ENCODE measurements at places on chromosomes 7 and 10.
A peak's percentile ranks its signal among the peaks of the same experiment; 100 is the strongest.

DNA sequence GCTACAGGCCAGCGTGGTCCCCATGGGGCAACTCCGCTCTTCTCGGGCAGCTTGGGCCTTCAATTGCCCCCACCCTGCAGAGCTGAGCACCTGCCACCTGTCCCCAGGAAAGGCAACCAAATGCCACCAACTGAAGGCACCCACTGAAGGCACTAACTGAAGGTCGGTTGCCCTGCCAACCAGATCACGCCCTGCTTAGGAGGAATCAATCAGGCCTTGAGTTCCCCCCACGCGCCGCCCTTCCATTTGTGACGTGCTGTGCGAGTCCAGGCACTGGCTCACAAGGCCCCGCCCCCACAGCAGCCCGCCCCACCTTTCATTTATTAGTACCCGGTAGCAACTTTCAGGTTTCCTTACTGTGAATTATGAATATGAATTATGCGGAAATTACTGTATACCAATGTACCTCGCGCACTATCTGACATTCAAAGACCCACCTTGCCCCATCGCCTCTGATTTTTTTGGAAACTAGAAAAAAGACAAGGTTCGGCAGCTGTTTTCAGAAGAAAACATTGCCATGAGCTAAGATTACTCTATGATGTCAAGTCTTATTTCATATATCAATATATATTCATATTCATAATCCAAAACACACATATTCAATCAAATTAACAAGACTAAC, 83.6 kb upstream of the ABI1 start:
- no peak for DNase-seq

- DNase-seq = no peak
Observed at GRCh38 chr10:77711683-77712049, 74.1 kb upstream of the KCNMA1 start.

- DNase-seq = no peak
Observed at GRCh38 chr10:132418527-132419416, 21.8 kb downstream of the PWWP2B start.

GRCh38 chr10:99430116-99430450, 341 bp downstream of the GOT1 start:
- DNase-seq = no peak

DNA sequence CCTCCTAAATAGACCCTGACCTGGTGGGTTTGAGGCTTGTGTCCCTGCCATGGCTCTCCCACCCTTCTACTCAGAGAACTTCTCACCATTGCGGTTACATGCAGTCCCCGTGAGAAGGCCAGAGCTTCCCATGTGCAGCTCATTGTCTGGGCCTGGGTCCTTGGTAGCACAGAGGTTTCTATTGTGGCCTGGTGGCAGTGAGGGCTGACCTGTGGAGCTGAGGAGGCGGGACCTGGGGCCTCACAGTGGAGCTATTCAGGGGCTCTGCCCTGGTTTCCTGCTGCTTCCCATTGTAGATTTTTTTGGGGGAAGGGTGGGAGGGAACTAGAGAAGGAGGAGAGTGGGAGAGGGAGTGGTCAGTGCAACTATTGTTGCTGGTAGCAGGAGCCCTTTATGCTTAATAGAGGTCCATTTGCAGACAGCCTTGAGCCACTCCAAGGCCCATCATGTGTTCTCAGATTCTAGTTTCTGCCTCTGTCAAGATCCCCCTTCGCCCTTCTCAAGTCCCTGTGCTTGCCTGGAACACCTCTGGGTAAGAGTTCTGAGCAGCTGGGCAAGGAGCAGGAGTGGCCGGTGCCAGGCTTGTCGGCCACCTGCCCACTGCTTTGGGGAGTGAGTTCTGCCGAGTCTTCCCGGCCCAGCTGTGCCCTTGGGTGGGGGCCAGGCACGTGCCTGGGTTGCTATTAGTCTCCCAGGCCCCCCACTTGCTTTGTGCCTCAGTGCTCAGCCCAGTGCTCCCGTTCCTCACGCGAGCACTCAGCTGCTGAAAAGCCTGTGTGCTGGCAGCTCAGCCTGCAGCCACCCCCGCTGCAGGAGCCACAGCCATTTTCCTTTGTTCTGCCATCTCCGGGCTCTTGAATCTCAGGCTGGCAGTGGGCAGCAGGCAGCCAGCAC, 10.7 kb downstream of the TSPAN14 start:
- DNase-seq = peak; percentile 58

GRCh38 chr7:47102331-47102841, 479.5 kb downstream of the TNS3 start:
- DNase-seq = no peak

DNA sequence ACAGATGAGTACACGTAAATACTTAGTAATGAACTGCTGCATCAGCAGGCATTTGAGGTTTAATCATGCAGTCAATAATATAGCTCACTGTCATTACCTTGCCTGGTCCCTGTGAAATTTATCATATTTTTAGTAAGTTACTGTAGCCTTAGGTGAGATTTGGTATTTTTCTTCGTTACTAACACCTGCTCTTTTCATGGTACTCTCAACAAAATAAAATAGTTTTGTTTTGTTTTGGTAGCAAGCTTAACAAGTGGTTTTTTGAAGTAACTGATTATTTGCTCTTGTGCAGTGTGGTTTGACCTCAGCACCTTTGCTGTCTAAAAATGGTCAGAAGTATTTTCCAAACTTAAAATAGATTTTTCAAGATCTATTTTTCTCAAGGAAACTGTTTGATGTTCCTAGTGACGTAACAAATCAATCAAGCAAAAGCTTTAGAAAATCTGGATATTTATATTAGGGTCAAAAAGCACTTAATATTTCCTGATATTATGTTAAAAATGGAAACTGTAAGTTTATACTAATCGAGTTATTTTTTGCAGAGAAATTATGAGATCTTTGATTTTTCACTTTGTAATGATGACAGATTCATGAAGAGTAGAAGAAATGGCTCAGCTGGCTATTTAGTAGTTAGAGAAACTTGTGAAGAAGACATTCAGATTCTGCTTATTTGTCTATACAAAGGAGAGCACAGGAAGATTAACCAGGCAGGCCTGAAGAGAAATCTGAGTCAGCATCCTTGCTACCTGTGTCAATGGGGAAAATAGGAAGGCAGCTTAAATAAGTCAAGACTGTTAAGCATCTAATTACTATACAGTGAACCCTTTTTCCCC, 21.0 kb upstream of the RPA3 start:
- DNase-seq = no peak

GRCh38 chr7:117041007-117041406, 87.7 kb downstream of the ST7 start:
- DNase-seq = no peak

- no peak for DNase-seq
Observed at GRCh38 chr10:69055241-69055640, 32.7 kb upstream of the SRGN start.

GRCh38 chr7:94059746-94060145, 55.6 kb upstream of the BET1 start:
- DNase-seq = no peak

DNA sequence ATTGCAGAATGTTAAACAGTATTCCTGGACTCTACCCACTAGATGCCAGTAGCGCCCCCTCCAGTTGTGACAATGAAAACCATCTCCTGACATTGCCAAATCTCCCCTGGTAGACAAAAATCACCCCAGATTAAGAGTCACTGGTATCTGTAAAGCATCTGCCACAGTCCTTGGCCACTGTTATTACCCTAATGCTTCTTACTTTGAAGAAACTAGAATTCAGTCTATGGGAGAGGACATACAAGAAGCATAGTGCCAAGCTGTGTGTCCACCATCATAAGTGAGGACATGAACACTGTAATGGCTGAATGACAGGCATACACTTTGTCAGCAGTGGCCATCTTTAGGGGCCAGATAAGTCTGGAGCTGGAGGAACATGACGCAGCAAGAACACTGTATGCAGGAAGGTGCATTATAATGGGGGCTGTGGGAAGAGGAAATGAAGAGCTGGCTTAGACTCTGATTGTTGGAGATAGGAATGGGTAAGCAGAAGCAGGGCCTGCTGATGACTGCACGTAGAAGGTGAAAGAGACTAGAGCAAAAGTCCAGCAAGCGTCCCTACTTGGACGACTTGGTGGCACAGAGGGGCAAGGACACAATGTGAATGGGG, 32.5 kb downstream of the CBX3 start:
- DNase-seq = no peak

DNA sequence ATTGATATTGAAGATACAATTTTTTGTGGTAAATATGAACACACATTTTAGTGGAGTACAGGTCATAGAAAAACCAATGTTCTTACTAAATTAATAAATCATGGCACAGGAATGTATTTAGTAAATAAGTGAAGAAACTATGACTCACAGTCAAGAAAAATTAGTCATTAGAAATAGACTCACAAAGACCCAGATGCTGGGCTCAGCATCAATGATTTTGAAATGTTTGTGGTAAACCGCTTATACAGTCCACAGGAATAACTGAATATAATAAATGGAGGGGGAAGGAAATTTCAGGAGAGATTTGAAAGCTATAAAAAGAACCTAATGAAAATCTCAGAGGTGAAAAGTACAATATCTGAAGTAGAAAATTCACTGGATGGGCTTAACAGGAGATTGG, 138.3 kb upstream of the ADCY1 start:
- no peak for DNase-seq

GRCh38 chr10:128056303-128057050, 69.7 kb downstream of the MKI67 start:
- no peak for DNase-seq

- DNase-seq = no peak
Observed at GRCh38 chr10:71528371-71529206, 131.9 kb downstream of the CDH23 start.

GRCh38 chr10:118500477-118501104, 94.9 kb downstream of the PRLHR start:
- no peak for DNase-seq

- DNase-seq = no peak
Observed at GRCh38 chr7:47291461-47292081, 290.3 kb downstream of the TNS3 start.

DNA sequence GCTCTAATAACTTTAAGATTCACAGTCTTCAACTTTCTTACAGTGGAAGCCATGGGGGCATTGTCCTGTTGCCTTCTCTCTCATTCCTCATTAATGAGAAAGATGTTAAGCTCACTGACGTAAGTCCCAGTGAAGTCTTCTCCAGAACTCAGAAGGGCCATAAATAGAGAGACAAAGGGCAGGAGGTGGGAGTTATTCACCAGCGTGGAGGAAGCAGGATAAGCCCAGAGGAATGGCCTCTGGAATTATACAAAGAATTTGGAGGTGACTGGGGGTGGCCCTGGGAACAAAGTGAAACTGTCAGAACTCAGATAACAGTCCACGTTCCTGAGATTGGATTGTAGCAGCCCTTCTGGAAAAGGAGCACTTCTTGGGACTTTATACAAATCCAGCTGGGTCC, 52.4 kb downstream of the SORBS1 start:
- no peak for DNase-seq

DNA sequence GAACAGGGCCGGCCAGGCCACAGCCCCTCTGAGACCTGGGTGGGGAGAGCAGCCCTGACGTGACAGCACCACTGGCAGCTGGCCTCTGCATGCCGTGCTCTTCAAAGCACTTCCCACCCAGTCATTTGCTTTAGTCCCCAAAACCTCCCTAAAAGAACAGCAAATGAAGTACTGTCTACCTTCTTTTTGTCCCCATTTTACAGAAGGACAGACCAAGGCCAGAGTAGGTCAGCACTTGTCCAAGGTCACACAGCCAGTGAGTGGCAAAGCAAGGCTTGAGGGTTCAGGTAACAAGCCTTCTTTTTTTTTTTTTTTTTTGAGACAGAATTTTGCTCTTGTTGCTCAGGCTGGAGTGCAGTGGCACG, 15.1 kb downstream of the ATP6V1F start:
- no peak for DNase-seq

- DNase-seq = no peak
Observed at GRCh38 chr7:121306565-121306964, 22.2 kb upstream of the WNT16 start.

DNA sequence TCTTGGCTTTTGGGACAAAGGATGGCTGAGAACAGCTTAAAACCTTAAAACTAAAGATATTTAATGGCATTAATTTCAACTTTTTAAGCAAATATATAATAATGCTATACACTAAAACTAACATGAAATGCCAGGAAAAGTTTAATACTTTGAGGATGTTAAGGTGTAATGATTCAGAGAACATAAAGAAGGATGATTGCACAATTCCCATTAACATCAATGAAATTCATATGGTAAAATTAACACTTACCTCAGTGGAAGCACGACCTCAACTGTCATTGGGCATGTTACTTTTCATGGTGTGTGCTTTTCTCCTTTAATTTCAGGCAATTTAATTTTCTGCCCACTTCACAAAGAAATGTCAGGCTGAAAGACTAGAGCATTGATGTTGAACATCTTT, 171.7 kb downstream of the KCND2 start:
- DNase-seq = no peak

DNA sequence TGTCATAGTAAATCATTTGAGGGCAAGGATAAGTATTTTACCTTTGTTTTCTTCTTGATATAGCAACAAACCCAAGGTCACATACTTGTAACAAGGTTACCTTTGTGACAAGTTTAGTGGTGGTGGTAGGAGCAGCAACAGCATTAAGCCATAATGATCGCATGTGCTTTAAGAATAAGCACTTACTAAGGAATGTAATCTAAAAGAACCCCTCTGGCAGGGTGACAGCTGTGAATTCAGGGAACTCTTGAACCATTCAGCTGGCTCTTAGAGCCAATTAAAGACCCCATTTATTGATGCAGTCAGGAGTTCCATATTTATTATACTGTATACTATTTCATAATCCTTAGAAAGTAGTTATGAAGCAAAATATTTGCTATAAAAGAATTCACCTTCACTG, 370.8 kb downstream of the EXOC4 start:
- DNase-seq = no peak

GRCh38 chr10:94010886-94011285, 17.2 kb downstream of the PLCE1 start:
- no peak for DNase-seq

DNA sequence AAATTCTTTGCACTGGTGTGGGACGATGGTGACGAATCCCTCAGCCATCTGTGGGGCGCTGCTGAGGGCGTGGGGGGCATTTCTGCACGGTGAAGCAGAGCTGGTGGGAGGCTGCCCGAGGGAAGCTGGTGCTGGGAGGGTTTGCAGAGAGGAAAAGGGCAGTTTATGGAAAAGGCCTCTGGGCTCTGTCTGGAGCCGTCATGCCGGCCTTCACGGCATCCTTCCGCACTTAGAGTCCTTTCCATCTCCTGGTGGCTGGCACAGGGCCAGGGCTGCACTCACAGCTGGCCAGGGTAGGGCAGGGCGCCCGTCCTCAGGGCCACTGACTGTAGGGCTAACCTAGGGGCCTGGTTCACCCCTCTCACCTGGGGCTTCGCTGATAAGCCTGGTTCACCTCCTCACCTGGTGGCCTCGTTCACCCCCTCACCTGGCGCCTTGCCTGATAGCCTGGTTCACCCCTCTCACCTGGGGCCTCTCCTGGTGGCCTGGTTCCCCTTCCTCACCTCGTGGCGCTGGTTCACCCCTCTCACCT, 598 bp upstream of the AMZ1 start:
- no peak for DNase-seq

Data from CD4-positive, alpha-beta T cell (primary cell).